G401 (cell line): ENCODE measurements at places on chromosomes 7 and 10. TPM values are rescaled to one million over a fixed set of nuclear protein-coding genes. Genes with fewer than 3 reads are reported as not detected.

DNA sequence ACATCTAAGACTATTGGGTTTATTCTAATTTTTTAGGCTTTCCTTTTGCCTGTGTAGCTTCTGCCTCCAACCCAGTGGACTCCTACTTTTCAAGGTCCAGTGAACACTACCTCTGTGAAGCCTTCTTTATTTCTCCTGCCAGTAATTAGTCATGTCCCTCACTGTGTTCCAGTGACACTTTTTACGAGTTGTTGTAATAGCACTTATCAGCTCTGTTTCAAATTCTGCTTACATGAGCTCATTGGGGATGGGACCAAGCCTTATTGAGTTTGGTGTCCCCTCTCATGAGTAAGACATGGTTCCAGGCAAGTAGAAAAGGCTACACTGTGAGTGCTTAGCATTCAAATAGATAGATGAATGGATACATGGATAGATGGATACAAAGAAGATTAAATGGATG is 184.6 kb downstream of the HIBADH start:
- no peak for DNase-seq

DNA sequence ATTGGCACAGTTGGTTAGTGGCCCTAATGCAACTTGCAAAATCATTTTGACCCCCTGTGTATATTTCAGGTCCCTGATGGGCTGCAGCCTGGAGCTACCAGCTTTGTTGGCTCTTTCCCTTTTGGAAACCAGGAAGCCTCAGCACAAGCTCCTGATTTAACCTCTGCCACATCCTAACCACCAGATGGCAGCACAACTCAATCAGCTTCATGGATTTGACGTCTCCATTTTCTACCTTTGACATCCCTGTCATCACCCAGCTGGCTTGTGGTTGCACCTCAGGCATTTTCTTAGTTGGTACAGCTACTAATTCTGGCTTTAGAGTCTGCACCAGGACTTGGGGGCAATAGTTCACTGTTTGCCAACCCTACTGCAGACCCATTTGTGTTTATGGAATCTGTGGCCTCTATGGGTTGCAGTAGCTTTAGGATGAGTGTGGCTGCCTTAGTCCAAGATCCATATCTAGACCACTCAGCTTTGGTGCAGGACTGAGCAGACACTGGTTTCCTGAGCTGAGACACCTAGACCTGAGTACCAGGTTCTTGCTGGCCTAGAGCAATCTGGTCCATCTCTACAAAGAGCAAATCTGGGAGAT is 456.2 kb downstream of the REEP3 start:
- peak; percentile 64 for DNase-seq

GRCh38 chr10:127368929-127369328 is 172.5 kb upstream of the INSYN2A start:
- DNase-seq: no peak

- DNase-seq: no peak
Measured at GRCh38 chr10:1179346-1180070, 123.3 kb downstream of the WDR37 start.

- no peak for DNase-seq
Measured at GRCh38 chr7:95957510-95957909, 185.2 kb downstream of the DYNC1I1 start.

GRCh38 chr7:45220846-45221618 is 63.4 kb downstream of the RAMP3 start:
- DNase-seq: no peak

DNA sequence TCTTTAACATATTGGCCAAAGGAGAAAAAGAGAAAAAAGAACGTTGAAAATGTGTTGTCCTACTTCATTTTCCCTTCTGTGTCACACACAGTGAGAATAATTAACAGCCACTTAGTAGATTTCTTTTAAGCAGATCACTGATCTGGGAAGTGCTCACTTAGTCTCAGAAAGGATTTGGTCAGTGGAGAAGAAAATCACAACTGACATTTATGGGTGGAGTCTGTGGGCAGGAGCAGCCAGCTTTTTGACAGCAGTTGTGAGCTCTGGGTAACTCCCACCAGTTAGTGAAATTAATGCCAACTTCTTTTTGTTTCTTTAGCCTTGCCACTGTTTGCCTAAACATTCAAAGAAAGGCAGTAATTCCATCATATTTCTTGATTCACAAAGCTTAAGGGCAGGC is 49.7 kb downstream of the CDK14 start:
- no peak for DNase-seq

GRCh38 chr7:116652793-116653192 is 19.2 kb upstream of the MET start:
- DNase-seq: no peak

DNA sequence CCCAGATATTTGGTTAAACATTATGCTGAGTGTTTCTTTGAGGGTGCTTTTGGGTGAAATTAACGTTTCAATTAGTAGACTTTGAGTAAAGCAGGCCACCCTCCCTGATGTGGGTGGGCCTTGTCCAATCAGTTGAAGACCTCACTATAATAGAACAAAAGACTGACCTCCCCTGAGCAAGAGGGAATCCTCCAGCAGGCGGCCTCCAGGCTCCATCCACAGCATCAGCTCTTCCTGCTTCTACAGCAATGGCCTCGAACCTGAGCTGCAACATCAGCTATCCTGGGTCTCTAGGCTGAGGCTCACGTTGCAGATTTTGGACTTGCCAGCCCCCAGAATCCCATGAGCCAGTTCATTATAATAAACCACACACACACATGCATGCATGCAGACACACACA is 104.2 kb downstream of the PFKFB3 start:
- DNase-seq: no peak

- no peak for DNase-seq
Measured at GRCh38 chr10:87654212-87654611, 5.5 kb upstream of the PAPSS2 start.

- no peak for DNase-seq
Measured at GRCh38 chr10:122702275-122702674, 2.6 kb upstream of the C10orf120 start.

GRCh38 chr7:47071866-47072265 is 510.0 kb downstream of the TNS3 start:
- DNase-seq: no peak

- no peak for DNase-seq
Measured at GRCh38 chr7:79734181-79734580, 280.7 kb upstream of the MAGI2 start.

- no peak for DNase-seq
Measured at GRCh38 chr10:57844387-57844998, 423.2 kb downstream of the IPMK start.

DNA sequence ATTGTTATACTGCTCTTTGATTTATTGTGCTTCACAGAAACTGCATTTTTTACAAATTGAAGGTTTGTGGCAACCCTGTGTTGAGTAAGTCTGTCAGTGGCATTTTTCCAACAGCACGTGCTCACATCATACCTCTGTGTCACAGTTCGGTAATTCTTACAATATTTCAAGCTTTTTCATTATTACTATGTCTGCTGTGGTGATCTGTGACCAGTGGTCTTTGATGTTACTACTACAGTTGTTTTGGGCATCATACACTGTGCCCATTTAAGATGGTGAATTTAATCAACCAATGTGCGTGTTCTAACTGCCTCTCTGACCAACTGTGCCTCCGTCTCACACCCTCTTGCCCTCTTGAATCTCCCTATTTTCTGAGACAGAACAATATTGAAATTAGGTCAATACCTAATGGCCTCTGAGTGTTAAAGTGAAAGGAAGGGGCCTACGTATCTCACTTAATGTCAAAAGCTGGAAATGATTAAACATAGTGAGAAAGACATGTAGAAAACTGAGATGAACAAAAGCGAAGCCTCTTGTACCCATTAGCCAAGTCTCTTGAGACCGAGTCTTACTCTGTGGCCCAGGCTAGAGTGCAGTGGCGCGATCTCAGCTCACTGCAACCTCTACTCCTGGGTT is 20.2 kb upstream of the ASL start:
- DNase-seq: no peak

GRCh38 chr10:96650958-96651357 is 64.1 kb upstream of the TM9SF3 start:
- no peak for DNase-seq

- DNase-seq: no peak
Measured at GRCh38 chr10:113235508-113235907, 285.5 kb downstream of the TCF7L2 start.

DNA sequence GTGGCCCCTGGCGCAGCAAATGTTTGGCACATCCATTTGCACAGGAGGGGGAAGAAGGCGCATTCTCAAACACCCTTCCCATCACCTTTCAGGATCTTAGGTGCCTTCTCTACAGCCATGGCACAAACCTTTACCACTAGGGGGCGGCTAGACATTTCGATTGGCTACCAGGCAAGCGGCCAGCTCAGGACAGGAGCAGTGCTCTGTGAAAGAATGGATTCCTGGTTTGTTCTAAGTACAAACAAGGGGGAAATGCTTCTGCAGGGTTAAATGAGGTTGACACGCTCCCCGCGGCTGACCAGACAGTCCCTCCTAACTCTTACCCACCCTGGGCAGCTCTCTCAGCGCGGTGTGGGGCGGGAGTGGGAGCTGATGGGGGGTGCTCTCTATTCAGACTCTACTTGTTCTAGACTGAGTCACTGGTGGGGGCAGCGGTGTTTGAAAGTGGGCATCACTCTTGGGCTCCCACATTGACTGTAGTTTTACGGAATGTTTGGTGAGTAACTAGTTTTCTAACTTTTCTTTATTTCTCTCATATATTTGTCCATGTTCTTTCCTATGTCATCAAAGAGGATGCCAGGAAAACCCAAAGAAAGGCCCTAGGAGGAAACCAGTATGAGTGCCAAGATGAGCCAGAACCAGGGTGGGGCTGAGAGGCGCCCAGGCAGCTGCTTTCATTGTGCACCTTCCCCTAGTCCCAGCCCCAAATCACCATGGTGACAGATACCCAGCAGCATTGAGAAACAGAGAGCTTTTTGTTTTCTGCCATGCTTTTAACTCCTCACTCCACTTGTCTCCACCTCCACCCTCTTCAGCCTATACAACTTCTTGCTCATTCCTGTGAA is 61.4 kb upstream of the GPR158 start:
- DNase-seq: peak; percentile 93

The MALRD1 gene
- not detected in 2 replicates for total RNA-seq

The ARHGEF35 gene
- total RNA-seq: not detected in 2 replicates

The NAT16 gene
- total RNA-seq: 1.2 TPM in 1 of 2 replicates, not detected in the other

The CLRN3 gene
- total RNA-seq: not detected in 2 replicates

The ZNF117 gene
- 1.3 and 3.1 TPM in 2 replicates for total RNA-seq

The GTPBP4 gene
- total RNA-seq: 79.6 and 88.8 TPM in 2 replicates

The MRPS24 gene
- 143 and 192 TPM in 2 replicates for total RNA-seq
